ENCODE measurements at places on chromosomes 6 and 20. TPM values are rescaled to one million over a fixed set of nuclear protein-coding genes. Genes with fewer than 3 reads are reported as not detected.

GRCh38 chr6:48471326-48471725 is 360.3 kb upstream of the PTCHD4 start:
- DNase-seq: no peak

VSTM2L gene
- total RNA-seq: 0.96 TPM

RBM24 gene
- 31.6 TPM for total RNA-seq

GRCh38 chr20:63127700-63128364 is 88.1 kb downstream of the YTHDF1 start:
- DNase-seq: no peak

All from HFFc6 (cell line).